ENCODE measurements at places on chromosomes 16 and 17.

GRCh38 chr17:70581459-70581858 lies 412.1 kb downstream of the KCNJ2 start:
- H3K4me3 ChIP-seq, result no peak overlapping the region
- no peak for DNase-seq
- H3K27me3 ChIP-seq, result no peaks in the 10 kb centered on the region
- H3K36me3 ChIP-seq, result no peaks in the 10 kb centered on the region
- no peaks in the 10 kb centered on the region for H3K4me1 ChIP-seq

DNA sequence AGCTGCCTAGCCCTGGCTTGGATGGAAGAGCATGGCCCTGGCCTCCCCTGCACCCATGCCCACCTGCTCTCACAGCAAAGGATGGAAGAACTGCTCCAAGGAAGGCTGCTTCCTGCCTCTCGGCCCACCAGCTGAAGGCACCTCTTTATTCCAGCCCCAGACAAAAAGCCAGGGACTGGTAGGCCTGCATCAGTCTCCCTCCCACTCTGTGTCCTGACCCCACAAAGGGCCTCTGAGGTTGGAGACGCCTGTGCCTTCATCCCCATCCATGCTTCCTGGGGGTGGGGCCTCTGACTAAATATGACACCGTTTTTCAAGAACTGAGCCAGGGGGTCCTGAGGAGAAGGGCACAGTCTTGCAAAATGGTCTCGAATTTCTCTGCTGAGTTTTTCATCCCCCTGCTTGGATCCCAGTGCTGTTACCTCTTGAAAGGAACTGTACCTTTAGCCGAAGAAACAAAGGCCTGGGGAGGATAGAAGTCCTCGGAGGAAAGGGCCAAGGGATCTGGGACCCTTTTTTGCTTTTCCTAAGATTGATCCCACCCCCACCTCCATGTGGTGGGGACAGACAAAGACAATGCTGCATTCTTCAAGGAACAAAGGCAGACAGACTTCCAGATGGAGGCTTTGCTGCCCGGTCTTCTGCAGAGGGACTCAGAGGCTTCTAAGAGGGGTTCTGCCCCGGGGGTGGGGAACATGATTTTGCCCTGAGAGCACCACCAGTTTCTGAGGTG lies 5.2 kb downstream of the C17orf50 start:
- H3K27ac ChIP-seq, result no peak overlapping the region
- no peak overlapping the region for H3K4me3 ChIP-seq
- no peak for DNase-seq
- H3K27me3 ChIP-seq, result no peaks in the 10 kb centered on the region
- H3K4me1 ChIP-seq, result peaks cover 17% of the 10 kb centered on the region
- H3K36me3 ChIP-seq, result no peaks in the 10 kb centered on the region

DNA sequence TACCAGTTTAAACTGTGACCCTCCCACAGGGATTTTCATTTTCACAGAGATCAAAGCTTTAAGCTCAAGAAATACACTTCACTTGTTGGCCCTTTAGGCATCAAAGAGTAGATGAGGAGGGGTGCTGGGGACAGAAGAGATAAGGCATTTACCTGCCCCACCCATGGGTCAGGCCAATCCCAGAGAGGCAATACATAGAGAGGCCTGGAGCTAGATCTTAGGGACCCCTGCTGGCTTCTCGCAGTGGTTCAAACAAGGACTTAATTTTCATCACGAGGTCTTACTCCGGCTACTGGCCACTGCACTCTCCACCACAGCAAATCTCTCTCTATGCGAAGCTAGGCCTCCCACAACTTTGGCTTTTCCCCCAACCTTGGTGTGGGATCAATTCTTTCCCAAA lies 46.6 kb downstream of the NOG start:
- DNase-seq, result no peak
- peaks cover 10% of the 10 kb centered on the region for H3K27me3 ChIP-seq
- no peaks in the 10 kb centered on the region for H3K4me1 ChIP-seq

- peaks cover 20% of the 10 kb centered on the region for H3K4me1 ChIP-seq
- peaks cover 12% of the 10 kb centered on the region for H3K36me3 ChIP-seq
- no peak overlapping the region for H3K4me3 ChIP-seq
- DNase-seq, result no peak
These were observed 6.2 kb upstream of the EVI2A start for GRCh38 chr17:31327534-31328159.

- peak; percentile 65 for DNase-seq
- H3K27ac ChIP-seq, result peak overlapping the region; percentile 78
- H3K4me1 ChIP-seq, result peaks cover 41% of the 10 kb centered on the region
These were observed 1.1 kb upstream of the STUB1 start for GRCh38 chr16:678858-679813.

DNA sequence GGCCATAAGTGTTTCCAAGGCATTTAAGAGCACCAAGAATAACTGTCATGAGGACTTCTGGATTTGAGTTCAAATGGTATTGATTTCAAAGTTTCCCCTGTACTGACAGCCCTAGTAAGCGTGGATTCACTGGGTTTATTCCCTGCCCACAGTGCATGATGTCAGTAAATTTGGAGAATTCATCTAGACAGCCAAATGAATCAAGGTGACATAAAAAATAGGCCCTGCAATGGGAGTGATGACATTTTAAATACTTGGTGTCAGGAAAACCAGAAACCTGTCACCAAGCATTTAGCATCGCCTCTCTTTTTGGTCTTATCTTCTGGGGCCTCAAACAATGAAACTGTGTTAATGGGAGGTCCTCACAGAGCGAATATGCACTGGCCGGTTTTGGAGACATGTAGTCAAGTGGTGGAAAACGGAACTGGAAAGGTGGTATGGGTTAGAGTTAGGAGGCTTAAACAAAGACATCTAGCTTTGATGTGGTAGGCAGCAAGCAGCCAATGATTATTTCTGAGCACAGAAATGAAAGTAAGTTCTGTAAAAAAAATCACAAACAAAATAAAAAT lies 29.1 kb downstream of the COG4 start:
- peak overlapping the region; percentile 87 for H3K27ac ChIP-seq
- no peaks in the 10 kb centered on the region for H3K27me3 ChIP-seq
- H3K36me3 ChIP-seq, result peaks cover 58% of the 10 kb centered on the region
- H3K4me3 ChIP-seq, result no peak overlapping the region

GRCh38 chr17:8914554-8914953 lies 47.1 kb upstream of the PIK3R6 start:
- no peaks in the 10 kb centered on the region for H3K27me3 ChIP-seq
- peaks cover 22% of the 10 kb centered on the region for H3K4me1 ChIP-seq
- H3K4me3 ChIP-seq, result no peak overlapping the region
- no peak overlapping the region for H3K27ac ChIP-seq

DNA sequence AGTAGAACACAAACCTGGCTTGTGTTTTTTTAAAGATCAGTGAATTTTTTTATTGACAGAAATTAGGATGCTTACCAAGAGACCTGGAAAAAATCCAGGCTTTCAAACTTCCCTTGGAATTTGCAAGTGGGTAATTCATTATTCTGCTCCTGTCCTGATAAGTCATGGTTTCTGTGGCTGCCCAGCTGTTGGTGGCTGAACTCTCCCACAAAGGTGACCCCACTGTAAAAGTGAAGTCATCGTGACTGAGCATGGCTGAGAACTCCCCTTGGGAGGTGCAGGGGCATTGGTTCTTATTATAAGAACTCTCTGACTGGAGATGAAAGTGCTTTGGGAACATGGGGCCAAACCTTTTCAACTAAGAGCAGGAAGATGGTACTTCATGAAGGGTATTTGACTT lies 46.6 kb upstream of the TANC2 start:
- H3K4me1 ChIP-seq, result no peaks in the 10 kb centered on the region
- no peak overlapping the region for H3K27ac ChIP-seq
- no peaks in the 10 kb centered on the region for H3K36me3 ChIP-seq
- H3K4me3 ChIP-seq, result no peak overlapping the region
- no peak for DNase-seq

Data from activated CD8-positive, alpha-beta T cell treated with anti-CD3 and anti-CD28 coated beads, Interleukin-2, amount 10 ng/mL, durations not matched to agents 7 days and 5 days (primary cell).